T-helper 9 cell (primary cell): ENCODE measurements at places on chromosomes 4 and X.
A peak's percentile ranks its signal among the peaks of the same experiment; 100 is the strongest.

DNA sequence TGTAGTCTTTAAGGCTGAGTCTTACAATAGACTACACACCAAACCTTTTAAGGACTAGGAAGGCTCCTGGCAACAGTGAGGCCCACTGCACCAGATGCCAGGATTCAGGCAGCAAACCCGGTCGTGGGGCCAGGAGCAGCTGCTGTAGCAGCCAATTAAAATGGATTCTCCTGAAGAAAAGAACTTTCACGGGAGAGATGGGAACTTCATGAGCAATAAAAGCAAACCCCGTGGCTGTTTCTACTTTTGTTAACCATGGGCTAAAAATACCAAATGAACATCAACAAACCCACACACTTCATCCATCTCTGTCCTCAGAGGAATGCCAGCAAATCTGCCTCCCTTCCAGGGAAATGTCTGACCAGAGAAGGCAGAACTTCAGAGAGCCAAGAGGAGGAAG lies 101.4 kb downstream of the BTC start:
- DNase-seq, result no peak

DNA sequence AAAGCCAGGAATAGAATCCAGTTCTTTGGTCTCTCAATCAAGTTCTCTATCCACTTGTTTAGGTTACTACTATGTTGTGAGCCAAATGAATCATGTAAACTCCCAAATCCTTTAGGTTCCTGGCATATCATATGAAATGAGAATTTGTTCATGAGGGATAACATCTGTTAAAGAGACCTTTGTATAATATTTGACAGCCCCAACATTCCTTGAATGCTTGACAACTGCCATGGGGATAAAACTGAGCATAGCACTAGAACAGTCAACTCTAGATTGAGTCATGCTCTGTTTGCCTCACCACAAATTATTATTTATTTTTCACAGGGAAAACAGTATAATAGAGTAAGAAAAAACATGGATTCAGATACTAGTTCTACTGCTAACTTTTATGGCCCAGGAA lies 93.3 kb downstream of the NAA11 start:
- no peak for DNase-seq

DNA sequence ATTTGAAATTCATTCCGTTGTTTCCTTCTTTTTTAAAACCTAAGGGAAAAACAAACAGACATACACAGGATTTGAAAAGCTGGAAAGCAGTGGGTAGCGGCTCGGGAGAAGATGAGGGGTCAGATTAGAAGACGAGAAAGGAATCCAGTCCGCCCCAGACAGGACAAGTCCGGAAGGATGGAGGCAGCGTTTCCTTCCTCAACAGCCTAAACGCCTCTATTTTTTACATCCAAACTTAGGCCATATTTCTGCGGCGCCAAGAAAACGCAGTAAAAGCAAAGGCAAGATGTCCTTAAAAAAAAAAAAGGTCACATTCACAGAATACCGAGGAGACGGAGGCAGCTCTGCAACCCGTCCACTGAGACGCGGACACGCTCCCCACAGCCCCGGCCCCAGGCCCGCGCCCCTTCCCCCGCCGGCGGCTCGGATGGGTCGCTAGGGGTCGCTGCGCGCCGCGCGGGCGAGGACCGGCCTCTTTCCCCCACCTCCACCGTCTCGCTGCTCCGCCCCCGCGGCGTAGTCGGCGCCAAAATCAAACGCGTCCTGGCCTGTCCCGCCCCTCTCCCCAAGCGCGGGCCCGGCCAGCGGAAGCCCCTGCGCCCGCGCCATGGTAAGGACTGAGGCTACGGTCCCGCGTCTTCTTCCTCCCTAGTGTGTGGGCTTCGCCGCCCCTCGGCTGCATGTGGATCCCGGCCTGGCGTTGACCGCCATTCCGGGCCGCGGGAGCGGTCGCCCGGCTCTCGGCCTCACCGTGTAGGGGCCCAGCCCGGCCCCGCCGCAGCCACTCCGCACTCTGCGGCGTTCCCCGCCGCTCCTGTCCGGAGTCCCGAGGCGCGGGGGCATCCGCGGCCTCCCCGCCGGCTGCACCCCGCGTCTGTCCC lies at the start of gene MND1:
TSS of gene MND1 (plus strand) at position 558 of the 881 bp plus-strand sequence. CDS start at position 608, 50 bp downstream.
- DNase-seq, result peak; percentile 89

DNA sequence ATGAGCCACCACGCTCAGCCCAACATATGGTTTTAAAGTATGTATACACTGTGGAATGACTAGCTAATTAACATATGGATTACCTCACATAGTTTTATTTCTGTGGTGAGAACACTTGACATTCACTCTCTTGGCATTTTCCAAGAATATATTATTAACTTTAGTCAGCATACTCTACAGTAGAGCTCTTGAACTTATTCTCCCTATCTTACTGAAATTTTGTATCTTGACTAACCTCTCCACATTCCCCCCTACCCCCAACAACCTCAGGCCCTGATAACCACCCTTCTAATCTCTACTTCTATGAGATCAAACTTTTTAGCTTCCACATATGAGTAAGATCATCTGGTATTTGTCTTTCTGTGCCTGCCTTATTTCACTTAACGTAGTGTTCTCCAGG lies 38.6 kb upstream of the AGA start:
- no peak for DNase-seq

- DNase-seq, result no peak
These were observed 775 bp downstream of the KCTD8 start for GRCh38 chr4:44447563-44448504.

- no peak for DNase-seq
These were observed 812.9 kb upstream of the AGA start for GRCh38 chr4:178255172-178255571.

GRCh38 chr4:133711817-133712216 lies 489.8 kb downstream of the PABPC4L start:
- DNase-seq, result no peak

GRCh38 chrX:29397506-29397905 lies 810.3 kb downstream of the IL1RAPL1 start:
- DNase-seq, result no peak

- DNase-seq, result no peak
These were observed 83.6 kb upstream of the PGRMC2 start for GRCh38 chr4:128371001-128371777.

DNA sequence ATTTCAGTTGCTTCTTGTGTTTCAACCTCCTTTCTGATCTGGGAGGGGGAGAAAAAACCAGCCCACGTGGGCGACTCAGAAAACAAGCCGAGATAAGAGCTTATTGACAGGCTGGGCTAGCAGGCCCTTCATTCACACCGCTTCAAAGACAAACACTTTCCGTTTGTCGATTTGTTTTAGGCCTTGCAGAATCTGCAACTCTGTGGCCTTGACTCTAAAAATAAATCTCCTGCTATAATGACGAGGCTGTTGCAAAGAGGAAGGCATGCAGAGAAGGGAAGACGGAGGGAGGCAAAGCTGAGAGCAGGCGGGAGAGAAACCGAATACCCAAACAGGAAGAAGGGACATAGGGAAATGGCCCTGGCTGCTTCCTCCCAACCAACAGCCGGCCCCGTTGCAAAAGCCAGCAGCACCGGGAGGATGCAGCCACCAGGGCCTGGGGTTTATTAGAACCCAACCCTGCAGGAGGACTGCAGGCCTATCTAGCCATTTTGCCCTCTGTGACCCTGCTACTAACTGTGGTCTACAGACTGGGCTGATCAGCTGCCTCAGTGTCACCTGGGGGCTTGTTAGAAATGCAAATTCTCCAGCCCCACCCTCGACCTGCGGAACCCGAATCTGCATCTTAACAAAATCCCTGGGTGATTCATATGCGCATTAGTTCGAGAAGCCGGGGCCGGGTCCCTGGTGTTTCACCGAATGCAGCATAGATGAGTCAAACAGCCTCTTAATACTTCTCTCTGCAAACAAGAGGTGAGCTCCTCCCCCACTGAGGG lies 325.5 kb downstream of the BCOR start:
- peak; percentile 18 for DNase-seq

DNA sequence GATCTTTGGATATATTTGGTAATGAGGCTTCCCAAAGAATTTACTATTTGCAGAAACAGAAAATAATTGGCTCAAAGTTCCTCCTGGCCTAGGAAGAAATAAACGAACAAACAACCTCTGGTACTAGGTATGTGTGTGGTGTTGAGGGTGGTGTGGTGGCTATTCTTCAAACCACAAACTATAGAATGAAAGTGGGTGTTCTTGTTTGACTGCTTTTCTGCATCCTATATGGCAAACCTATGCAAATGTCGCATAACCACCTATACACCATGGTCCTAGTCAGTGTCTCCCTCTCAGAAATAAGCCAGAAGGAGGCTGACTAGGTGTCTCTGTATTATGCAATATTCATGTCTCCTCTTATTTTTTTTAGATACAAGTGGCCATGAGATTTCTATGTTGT lies 106.6 kb upstream of the PCDH18 start:
- no peak for DNase-seq

DNA sequence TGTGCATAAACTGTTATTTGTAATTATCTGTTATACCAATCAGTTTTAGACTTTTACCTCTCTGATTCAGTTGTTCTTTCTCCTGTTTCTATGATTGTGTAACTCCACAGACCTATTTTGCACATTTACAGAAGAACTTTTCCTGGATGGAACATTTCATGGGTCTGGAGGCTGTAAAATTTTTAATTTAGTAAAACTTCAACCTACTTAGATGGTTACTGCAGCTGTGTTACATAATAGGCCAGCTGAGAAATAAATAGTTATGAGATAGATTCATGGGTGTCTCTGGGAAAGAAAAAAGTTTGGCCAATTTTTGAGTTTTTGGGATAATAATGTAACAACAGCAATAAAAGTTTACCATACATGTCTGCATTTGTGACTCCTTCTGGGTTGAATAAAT lies 253.5 kb downstream of the ARHGAP24 start:
- no peak for DNase-seq
